ENCODE measurements at places on chromosomes 6 and 20. TPM values are rescaled to one million over a fixed set of nuclear protein-coding genes. Genes with fewer than 3 reads are reported as not detected.

DNA sequence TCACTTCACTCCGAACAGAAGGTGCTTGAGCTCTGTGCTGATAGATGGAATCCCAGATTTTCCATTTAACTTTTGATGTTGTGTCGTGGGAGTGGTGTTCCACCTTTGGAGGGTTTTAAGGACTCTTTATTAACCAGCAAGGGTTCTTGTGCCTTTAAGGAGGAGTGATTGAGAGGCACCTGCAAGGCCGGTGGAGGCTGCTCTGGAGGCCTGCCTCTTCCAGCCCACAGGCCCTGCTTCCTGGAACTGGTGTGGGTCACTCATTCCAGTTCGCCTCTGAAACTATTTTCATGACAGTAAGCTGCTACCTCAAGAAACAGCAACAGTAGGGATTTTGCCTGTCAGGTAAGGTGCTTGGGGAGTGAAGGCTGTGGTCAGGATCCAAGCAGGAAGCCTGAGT is 58.8 kb upstream of the APCDD1L start:
- DNase-seq, result no peak

GRCh38 chr6:36028088-36028876 is 674 bp downstream of the MAPK14 start:
- DNase-seq, result peak; percentile 52

- no peak for DNase-seq
Measured at GRCh38 chr6:87054143-87054833, 40.6 kb downstream of the CGA start.

DNA sequence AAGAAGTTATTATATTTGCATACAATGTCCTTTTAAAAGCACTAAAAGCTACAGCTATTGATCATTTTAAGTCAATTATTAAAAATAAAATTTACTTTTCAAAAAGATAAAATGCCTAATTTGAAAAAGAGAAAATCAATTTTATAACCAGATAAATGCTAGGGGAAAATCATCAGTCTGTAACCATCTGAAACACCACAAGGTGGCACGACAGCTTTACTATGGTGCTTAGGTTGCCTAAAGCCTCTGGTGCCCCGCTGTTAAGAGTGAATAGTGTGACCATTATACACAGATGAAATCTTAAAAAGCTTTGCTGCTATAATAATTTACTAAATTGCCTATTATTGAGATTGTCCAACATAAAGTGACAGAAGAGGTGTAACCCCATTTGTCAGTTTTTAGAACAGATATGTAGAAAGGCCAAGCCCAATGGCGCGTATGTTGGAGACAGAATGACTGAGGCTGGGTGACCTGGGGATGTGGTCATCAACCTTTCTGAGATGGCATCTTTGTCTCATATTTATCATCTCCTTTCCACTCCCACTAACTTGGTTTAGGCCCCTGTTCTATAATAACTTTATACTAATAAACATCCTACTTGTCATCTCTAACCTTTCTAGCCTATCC is 100.8 kb downstream of the MOXD1 start:
- DNase-seq, result peak; percentile 14

DNA sequence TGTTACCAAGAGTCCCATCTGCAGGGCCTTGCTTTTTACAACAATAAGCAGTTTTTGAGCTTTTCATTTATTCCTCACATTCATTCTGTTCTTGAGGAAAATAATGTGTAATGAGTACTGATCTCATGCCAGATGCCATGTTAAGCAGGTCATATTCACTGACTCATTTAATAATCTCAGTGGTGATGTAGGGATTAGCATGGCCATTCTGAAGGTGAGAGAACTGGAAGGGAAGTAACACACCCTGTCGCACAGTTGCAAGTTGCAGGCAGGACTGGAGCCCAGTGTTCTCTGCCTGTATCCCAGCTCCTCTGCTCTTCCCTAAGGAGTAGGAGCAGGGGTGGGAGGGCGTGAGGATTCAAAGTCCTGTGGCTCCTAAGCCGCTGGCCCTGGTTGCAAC is 5.6 kb downstream of the PCIF1 start:
- no peak for DNase-seq

- DNase-seq, result no peak
Measured at GRCh38 chr6:169221264-169221663, 32.4 kb downstream of the THBS2 start.

The BACH2 gene
- total RNA-seq, result 6.6 TPM

The SPACA1 gene
- not detected for total RNA-seq

All from thyroid gland (tissue), 4 donors.